ENCODE measurements at places on chromosomes 16 and 17.

GRCh38 chr17:9932491-9932890, 27.4 kb upstream of the RCVRN start:
- peak; percentile 40 for DNase-seq

DNA sequence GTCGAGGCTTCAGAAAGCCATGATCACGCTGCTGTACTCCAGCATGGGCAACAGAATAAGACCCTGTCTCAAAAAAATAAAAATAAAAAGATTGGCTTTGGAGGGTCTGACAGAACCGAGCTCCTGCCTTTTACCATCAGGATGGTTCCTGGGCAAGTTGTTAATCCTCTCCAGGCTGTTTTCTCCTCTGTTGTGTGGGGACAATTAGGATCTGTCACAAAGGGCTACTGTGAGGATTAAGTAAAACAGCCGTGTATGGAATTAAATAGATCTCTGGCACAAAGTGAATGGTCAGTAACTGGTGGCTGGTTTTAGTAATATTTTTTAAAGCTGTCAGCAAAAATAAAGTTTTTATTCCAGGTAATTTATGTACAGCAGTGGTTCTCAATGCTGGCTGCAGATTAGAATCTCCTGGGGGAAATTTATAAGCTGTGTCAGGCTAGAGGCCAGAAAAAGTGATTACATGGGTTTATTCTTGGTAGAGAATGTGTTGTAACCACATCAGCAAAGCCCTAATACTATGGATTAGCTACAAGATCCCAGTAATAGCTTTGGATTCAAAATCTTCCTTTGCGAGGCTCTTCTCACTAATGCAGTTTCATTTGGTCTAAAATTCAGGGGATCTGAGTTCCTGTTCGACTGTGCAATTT, 47.2 kb downstream of the GPRC5B start:
- no peak for DNase-seq

GRCh38 chr17:38798614-38799500, 499 bp downstream of the PIP4K2B start:
- peak; percentile 74 for DNase-seq

- DNase-seq = peak; percentile 38
Observed at GRCh38 chr17:68326681-68327080, 35.4 kb downstream of the ARSG start.

DNA sequence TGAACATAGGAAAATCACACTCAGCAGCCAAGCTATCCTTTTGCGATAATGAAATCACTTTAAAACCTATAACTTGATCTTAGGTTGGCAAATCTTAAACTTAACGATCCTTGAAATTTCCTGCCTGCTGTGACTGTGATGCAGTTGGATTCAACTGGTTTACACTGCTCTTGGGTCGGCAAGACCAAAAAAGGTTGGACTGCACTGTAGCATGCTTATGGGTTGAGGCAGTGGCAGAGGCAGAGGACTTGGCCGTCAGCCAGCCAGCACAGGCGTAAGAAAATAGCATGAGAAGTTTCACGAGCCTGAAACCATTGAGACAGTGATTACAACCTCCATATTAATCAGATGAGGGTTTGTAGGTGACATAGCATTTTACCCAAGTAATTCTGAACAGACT, 21.4 kb downstream of the WSB1 start:
- peak; percentile 95 for DNase-seq

- peak; percentile 94 for DNase-seq
Observed at GRCh38 chr16:57316390-57317017, 32.0 kb upstream of the PLLP start.

- peak; percentile 97 for DNase-seq
Observed at GRCh38 chr17:81471818-81472456, 40.7 kb downstream of the ACTG1 start.

DNA sequence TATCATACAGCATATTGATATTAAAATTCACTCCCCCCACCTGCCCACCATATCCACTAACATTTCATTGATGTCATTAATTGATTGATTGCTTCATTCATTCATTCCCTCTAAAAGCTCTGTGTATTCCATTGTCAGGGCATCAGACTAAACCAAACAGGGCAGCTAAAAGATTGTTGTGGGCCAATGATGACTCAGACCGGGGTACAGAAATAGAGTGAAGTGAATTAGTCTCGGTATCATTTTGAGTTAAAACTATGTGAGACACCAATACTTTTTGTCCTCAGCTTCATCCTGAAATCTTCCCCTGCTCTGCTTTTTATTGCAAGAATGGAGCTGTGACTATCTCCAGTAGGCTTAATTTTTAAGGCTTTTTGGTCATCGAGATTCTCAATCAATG, 868.3 kb downstream of the CDH11 start:
- no peak for DNase-seq

- DNase-seq = peak; percentile 56
Observed at GRCh38 chr16:62041401-62041800, 5.2 kb upstream of the CDH8 start.

DNA sequence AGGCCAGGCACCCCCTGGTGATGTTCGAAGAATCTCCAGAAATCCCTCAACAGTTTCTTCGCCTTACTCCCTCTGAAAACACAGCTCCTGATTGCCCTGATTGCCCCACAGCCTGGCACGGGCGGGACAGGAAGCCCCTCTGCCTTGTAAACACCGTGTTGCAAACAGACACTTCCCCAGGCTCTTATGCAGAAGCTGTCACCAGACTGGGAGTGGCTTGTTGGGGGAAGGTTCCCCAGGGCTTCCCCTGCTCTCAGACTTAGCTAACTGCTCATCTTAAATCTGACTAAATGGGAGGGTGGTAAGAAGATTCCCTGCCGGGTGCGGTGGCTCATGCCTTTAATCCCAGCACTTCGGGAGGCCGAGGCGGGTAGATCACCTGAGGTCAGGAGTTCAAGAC, 11.2 kb downstream of the PIK3R5 start:
- no peak for DNase-seq

- DNase-seq = no peak
Observed at GRCh38 chr16:86884390-86884650, 306.0 kb downstream of the FOXL1 start.

DNA sequence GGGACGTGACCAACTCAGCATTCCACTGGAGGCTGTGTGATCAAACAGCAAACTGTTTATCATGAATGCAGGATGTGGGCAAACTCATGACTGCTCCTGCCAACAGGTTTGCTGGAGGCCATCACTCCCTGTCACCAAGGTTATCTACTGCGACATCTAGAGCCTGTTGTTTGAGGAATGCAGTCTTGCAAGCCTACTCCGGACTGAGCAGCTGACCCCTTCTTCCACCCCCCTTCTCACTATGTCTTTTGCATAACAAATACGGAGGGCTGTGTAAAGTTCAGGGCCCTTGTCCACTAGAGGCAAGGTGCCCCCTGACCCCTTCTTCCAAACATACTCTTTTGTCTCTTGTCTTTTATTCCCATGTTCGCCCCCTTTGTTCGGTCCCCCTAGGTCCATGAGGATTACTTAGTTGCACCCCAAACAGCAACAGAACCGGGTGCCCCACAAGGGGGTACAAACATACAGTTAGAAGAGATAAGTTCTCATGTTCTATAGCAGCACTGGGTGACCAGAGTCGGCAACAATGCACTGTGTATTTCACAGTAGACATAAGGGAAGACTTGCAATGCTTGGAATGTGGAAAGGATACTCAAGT, 28.7 kb downstream of the MEAK7 start:
- no peak for DNase-seq

GRCh38 chr17:48486557-48486956, 44.3 kb downstream of the HOXB1 start:
- peak; percentile 97 for DNase-seq

DNA sequence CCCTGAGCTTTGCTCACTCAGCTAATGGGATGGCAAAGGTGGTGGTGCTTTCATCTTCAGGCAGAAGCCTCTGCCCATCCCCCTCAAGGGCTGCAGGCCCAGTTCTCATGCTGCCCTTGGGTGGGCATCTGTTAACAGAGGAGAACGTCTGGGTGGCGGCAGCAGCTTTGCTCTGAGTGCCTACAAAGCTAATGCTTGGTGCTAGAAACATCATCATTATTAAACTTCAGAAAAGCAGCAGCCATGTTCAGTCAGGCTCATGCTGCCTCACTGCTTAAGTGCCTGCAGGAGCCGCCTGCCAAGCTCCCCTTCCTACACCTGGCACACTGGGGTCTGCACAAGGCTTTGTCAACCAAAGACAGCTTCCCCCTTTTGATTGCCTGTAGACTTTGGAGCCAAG, 5.7 kb upstream of the MAPK8IP3 start:
- DNase-seq = no peak

GRCh38 chr16:86334079-86334635, 176.2 kb upstream of the FOXF1 start:
- DNase-seq = no peak

- DNase-seq = no peak
Observed at GRCh38 chr16:30446203-30446595, 525 bp upstream of the SEPHS2 start.

GRCh38 chr17:49028271-49028670, 31.1 kb downstream of the IGF2BP1 start:
- DNase-seq = no peak

- no peak for DNase-seq
Observed at GRCh38 chr16:84281074-84281473, 13.6 kb upstream of the WFDC1 start.

DNA sequence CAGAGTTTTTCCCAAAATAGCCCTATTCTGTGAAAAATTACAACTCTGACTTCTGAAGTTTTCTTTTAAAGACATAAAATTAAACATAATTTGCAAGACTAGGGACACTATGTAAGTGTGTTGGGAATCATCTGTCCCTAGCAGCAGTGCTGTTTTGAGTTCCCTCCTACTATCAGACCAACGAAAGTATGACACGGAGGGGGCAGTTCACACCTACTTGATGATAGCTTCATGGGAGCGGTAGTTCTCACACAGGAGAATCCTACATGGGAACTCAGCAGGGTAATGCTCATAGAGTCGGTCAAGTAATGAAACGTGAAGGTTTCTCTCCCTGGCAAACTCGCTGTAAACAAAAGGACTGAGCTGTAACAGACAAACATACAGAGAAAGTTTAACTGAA, 96.6 kb downstream of the HELZ start:
- DNase-seq = no peak

GRCh38 chr16:55856950-55857349, 18.2 kb downstream of the CES5A start:
- no peak for DNase-seq

DNA sequence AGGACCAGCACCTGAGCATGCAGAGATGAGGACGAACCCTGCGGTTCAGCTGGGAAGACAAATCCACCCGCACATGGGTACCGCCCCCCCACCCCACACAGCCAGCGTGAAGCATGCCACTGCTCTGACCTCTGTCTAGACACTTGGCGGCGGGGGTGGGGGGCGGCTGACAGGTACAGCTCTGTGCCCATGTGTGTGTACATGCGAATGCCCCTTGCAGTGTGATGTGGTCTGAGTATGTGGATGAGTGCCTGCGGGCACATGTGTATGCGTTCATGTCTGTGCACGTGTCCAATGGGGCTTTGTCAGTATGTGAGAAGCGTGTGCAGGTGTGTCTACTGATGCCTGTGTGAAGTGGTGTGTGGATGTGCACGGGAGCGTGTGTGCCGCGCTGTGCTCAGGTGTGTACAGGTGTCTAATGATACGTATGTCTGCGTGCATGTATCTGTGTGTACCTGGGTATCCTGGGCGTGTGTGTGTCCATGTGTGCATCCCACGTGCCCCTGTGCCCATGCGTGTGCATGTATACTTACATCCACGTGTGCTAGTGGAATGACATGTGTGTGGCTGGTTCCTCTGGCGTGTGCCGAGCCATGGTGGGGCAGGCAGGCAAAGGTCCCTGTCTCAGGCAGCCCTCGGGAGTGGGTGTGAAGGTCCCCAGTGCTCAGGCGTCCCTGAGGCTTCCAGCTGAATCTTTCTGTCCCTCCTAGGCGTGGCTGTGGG, 636 bp upstream of the RAP1GAP2 start:
- DNase-seq = no peak

- no peak for DNase-seq
Observed at GRCh38 chr16:86522634-86523033, 12.3 kb downstream of the FOXF1 start.

- no peak for DNase-seq
Observed at GRCh38 chr17:63932721-63933120, 590 bp upstream of the CD79B start.

DNA sequence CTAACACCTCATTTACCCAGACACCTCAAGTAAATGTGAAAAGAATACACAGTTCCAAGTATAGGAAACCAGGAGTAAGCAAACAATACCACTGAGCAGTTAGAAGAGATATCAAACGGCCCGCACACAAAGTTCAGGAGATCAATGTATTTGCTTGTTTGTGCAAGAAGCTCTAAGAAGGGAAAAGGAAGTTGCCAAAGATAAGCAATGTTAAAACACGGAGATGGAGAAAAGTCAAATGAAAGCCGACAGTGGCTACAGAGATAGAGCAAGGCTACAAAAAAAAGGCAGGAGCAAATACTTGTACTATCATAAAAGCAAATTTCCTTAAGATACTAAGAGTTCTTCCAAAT, 29.5 kb downstream of the PSME3IP1 start:
- no peak for DNase-seq

GRCh38 chr17:66230922-66231591, 1.8 kb upstream of the APOH start:
- DNase-seq = no peak

Measured in GM23248 (cell line).